ENCODE measurements at places on chromosomes 5 and 9.
A peak's percentile ranks its signal among the peaks of the same experiment; 100 is the strongest.

DNA sequence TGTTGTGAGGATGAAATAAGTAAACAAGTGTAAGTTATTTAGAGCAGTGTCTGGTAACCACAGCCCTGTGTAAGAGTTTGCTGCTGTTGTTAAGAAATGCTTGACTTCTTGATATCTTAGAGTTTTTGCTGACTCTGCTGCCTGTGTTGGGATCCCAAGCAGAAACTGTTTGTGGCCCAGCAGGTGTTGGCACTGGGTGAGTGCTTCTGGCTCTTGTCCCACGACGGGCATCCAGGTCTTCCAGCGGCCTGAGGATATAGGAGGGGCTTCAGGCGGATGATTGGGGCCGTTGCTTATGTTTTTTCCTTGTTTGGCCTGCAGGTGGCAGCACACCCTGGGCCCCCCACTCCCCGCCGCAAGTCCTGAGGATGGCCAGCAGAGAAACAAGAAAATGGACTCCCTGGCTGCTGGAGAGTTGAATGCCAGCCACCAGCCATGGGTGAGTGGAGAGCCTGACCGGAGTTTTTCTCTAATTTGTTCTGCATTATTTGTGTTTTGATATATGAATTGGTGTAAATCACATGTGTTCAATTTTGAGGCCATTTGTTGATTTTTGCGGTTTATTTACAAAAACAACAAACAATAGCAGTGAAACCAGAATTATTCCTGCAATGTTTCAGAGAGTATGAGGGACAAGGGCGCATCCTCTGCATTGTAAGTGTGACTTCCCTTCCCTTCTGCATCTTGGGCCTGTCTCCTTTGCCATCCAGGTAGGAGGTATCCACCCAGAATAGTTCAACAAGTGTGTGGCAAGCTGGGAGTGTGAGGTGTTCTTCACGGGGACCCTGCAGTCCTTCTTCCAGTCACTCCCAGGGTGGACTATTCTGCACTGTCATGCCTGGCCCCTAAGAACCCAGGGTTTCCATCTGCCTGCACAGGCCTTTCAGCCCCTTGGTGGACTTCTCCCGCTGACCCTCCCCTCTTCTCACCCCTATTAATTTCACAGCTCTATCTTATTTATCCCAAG lies 50.3 kb downstream of the SLC22A5 start:
- DNase-seq: peak; percentile 50

DNA sequence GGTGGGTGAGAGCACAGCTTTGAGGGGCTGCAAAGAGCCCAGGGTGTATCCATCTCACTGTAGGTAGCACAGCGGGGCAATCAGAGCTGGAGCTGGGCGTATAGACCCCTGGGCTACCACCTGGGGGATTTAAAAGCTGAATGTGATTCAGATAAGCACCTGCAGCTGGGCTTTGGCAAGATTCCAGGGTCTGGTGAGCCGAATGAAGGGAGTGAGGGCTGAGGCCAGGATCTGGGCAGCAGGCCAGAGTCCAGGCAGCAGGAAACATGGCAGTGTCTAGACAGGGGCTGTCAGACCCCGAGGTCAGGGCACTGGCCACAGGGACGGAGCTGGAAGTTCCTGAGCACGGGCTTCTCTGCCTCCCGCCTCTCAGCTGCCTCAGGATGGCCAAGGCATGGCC lies 8.7 kb downstream of the ASS1 start:
- DNase-seq: no peak

GRCh38 chr9:130432796-130433167 lies 12.0 kb upstream of the ASS1 start:
- DNase-seq: no peak

DNA sequence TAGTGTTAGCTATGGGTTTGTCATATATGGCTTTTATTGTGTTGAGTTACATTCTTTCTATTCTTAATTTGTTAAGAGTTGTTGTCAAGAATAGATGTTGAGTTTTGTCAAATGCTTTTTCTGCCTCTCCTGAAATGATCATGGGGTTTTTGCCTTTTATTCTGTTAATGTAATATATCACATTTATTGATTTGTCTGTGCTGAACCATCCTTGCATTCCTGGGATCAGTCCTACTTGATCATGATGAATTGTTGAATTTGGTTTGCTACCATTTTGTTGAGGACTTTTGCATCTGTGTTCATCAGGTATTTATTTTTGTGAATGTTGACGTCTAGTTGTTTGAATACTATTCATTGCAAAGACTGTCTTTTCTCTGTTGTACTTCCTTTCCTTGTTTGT lies 23.9 kb downstream of the RIC1 start:
- no peak for DNase-seq

DNA sequence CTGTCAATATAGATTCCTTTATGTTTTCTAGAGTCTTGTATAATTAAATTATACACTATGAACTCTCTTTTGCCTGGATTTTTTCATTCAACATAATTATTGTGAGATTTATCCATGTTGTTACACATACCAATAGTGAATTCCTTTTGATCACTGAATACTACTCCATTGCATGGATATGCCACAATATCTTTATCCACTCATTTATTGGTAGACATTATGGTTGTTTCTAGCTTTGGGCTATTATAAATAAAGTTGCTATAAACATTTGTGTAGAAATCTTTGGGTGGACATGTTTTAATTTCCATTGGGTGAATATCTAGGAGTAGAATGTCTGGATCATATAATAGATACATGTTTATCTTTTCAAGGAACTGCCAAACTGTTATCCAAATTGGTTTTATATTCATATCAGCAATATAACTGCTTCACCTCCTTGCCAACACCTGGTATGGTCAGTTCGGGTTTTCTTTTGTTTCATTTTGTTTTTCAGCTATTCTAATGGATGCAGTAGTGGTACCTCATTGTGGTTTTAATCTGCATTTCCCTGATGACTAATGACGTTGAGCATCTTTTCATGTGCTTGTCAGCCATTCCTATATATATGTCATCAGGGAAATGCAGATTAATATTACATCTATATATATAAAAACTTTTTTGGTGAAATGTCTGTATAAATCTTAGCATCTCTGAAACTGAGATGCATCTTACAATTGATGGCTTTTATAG lies 32.1 kb upstream of the TCF7 start:
- DNase-seq: no peak

DNA sequence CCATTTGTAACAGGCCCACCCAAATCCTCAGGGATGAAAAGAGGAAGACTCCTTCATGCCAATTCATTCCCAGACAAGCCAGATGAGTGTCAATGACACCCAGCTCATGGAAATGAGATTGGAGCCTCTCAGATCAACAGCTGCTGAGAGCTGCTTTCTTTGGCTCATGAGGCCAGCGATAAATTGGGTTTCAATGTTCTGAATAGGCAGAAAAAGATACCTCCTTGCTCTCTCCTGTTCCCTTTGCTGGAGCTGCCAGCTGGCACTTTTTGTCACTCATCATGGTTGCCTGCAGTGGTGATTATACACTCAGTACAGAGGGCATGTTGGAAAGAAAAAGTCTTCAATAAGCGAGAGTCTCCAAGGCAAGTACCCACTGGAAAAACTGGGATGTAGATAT lies 47.1 kb downstream of the SH3RF2 start:
- DNase-seq: no peak

GRCh38 chr5:45774528-45774927 lies 78.3 kb upstream of the HCN1 start:
- peak; percentile 3 for DNase-seq

- DNase-seq: no peak
These were observed 150.7 kb upstream of the ZNF462 start for GRCh38 chr9:106712279-106712678.

DNA sequence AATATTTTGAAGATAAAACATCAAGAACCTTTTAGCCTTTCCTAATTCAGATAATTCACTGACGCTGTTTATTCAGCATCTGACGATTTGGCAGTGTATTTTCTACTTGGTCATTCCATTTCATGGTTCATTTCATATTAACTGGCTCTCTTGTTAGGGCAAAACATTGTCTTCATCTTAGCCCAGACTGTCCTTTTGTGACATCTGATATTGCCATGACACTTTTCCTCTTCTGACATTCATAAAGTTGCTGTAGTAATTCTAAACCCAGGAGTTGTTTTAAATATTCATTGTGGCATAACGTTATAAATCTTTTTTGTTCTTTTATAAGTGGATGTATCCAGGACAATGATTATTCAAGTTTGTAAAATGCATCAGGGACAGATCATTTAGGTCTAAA lies 1.8 kb downstream of the SCAMP1 start:
- DNase-seq: no peak

DNA sequence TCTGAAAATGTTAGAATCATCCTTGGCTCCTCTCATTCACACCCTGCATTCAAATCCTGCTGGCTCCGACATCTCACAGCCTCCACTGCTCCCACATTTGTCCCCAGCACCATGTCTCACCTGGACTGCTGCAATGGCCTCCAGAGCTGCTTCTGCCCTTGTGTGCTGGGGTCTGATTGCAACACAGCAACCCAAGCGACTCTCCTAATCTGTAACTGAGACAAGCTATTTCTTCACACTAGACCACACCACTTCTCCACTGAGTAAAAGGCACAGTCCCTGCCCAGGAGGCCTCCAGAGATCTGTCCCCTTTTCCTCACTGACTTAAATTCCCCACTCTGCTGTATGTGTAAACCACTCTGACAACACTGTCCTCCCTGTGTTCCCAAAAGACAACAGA lies 151.1 kb upstream of the TAS2R1 start:
- DNase-seq: no peak

GRCh38 chr5:80141147-80141671 lies 106.1 kb downstream of the THBS4 start:
- DNase-seq: no peak

DNA sequence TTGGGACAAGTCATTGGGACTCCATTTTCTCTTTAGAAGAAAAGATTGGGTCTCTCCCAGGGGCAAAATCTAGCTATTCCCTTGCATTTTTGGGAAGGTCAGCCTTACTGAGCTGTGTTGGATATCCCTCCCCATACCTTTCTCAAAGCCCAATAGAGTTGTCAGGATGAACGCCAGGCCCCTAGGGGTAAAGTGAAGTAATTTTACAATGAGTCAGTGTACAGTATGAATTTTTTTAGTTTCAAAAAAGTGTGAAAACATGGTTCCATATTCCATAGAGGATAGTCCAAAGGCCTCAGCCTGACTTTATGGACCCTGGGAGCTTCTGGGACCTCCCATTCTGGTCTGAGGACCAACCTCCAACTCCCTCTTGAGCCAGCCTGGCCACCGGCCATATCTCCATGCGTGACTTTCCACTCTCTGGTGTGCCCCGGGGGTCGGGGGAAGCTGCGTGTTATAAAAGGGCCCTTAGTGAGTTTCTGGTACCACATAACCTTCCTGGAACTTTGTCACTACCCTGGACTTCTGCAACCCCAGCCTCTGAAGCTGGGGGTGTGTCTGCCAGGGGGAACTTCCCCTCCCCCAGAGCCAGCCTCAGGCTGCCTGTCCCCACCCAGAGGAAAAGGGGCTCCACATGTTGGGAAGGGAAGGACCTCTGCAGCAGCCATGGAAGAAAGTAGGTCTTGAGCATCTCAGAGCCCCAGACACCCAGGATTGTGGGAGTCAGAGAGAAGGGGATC lies 52.4 kb upstream of the SYNPO start:
- no peak for DNase-seq

- DNase-seq: no peak
These were observed 106.4 kb upstream of the EFNA5 start for GRCh38 chr5:107776922-107777740.

DNA sequence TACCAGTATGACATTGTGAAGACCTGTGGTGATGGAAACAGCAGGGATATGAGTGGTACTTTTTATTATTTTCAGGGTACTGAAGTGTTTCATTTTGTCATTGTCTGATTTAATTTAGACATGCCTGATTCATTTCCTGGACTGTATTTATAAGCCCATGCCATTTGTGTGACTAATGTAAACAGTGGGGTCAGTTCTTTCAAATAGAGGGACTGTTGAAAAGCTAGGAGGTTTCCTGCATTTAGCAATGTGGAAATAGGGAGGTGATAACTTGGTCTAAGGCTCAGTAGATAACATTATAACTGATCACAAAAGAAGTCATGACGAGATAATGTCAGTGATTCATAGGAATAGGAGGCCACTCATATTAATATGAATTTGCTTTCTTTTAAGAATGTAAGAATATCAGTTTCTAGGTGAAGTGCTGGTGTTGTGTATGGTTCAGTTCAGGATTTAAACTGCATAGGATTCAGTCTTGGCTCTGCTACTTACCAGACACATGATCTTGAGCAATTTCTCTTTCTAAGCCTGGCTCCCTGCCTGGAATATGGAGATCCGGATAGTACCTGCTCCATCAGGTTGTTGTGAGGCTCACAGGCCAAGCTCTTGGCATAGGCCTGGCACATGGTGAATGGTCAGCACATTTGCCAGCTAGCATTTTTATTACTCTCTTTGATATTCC lies 7.5 kb downstream of the RASGRF2 start:
- peak; percentile 31 for DNase-seq

- DNase-seq: no peak
These were observed 35.1 kb downstream of the NDST1 start for GRCh38 chr5:150542933-150543445.

GRCh38 chr5:176161431-176161830 lies 76.8 kb upstream of the SIMC1 start:
- DNase-seq: no peak

DNA sequence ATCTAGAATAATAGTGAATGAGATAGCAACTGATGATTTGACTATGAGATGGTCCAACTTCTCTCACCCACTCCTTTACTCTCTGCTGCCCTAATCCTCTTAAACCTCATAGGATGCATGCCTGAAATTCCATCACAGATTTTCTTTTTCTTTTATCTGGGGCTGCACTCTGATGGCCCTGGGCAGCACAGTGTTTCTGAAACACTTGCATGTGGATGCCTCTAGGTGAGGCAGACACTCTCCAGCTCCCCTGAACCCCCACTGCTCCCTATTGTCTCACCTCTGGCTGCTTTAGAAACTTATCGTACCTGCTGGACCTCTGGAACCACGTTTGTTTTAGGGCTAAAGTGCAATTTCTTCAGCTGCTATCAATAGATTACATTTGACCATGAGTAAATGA lies 67.5 kb downstream of the HTR4 start:
- no peak for DNase-seq

DNA sequence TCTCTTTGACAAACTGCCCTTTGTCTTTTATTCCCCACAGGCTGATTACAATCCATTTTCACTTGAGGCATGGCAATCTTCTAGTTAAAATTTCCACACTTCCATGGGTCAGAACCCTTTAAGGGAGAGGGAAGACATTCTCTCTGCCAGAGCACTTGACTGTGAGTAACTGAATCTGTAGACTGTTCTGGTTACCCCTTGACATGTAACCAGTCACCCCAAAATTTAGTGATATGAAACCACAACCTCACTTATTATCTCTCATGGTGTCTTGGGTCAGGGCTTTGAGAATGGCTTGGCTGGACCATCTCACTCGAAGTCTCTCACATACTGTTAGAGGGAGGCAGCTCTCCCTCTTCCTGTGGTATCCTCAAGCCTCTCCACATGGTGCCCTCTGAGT lies 14.0 kb downstream of the ITGA2 start:
- no peak for DNase-seq

DNA sequence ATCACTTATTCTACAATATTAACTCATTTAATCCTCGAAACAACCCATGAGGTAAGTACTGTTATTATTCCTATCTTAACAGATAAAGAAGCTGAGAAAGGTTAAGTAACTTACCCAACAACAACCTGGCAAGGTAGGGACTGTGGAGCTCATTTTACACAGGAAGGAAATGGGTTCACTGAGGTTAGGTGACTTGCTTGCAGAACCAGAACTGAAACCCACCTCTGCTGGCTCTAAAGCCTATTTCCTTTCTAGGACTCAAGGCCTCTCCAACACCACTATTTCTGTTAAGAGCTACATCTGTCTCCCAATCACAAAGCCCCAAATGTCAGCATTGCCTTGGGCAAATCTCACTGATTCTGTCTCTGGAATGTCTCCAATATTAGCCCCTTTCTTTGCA lies 38.9 kb upstream of the IFNK start:
- DNase-seq: no peak

- DNase-seq: peak; percentile 28
These were observed 214.8 kb downstream of the AOPEP start for GRCh38 chr9:94941211-94941875.

Measured in COLO829 (cell line).